ENCODE measurements at places on chromosomes 5 and 9.
A peak's percentile ranks its signal among the peaks of the same experiment; 100 is the strongest.

GRCh38 chr9:134212809-134213507, 48.6 kb upstream of the RNU6ATAC start:
- DNase-seq = no peak

GRCh38 chr5:16936989-16937438, 926 bp upstream of the MYO10 start:
- DNase-seq = no peak

GRCh38 chr9:76882686-76883085, 23.2 kb downstream of the PRUNE2 start:
- DNase-seq = no peak

DNA sequence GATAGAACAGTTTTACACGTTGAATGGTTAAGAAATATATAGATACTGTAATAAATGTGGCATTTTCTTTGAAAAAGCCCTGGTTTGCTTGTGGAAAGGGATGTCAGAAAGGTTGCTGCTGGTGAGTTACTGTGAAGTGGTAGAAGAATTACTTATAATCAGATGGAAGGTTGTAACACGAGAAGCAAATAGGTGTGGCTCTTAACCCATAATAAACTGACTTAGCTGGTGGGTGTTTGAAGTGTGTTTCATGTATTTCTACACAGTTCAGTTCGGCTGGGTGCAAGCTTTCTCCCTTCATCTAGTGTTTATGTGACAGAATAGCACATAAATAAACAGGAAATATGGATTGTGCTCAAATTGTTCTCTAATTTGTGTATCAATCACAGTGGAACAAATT, 5.5 kb downstream of the CNOT6 start:
- DNase-seq = no peak

- no peak for DNase-seq
These were observed 616.8 kb downstream of the TLE4 start for GRCh38 chr9:80188579-80188978.

- DNase-seq = no peak
These were observed 211.7 kb downstream of the ENC1 start for GRCh38 chr5:74428876-74429275.

- DNase-seq = no peak
These were observed 51.7 kb upstream of the LRRTM2 start for GRCh38 chr5:138926688-138927448.

DNA sequence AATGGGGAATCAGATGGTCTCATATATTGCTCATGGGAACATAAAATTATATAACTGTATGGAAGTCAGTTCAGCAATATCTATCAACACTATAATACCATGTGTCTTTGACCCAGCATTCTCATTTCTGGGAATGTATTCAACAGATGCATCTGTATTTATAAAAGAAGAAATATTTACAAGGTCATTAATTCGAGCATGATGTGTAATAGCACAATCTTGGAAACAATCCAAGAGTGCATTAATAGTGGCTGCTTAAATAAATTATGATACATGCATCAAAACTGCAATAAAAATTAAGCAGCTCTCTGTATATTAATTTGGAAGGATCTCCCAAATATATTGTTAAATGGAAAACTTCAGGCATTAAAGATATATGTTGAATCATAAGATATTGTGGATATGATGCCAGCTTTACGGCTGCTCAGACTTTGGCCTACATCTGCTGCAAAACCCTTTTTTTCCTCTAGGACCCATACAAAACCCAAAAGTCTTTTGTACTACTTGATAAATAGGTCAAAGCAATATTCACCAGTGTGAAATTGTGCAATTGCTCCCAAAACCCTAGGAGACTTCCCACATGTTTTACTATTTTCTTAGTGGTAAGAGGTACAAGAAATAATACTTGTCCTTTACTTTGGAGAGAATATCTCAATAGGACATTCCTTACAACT, 45.3 kb upstream of the ISOC1 start:
- no peak for DNase-seq

GRCh38 chr9:70830618-70831017, 290.8 kb downstream of the TRPM3 start:
- no peak for DNase-seq

- peak; percentile 75 for DNase-seq
These were observed 977 bp upstream of the PRDM12 start for GRCh38 chr9:130663258-130663976.

DNA sequence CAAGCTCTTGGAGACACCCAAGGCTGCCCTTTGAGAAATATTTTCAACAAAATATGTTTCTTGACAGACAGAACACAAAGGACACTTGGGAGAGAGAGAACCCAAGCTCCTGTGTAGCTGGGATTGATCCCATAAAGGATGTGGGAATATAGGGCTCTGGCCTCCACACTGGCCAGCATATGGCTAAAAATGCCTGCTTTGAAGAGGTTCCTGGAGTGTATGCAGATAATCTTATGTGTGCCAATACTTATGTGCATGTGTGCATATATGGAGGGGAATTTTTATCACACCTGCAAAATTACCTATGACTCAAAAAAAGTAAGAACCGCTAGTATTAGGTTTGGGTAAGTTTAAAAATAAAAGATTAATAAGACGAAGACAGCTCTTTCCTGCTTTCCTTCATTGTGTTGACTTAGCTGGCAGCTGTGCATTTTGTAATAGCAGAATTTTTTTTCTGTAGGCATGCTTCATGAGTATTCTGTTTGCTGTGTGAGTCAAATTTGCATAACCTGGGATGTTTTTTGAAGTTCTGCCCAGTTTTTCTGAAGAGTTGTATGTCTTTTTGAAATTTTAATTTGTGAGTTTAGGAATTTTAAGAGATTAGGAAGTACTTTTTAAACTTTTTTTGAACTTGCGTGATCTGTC, 42.6 kb downstream of the HACD4 start:
- no peak for DNase-seq

DNA sequence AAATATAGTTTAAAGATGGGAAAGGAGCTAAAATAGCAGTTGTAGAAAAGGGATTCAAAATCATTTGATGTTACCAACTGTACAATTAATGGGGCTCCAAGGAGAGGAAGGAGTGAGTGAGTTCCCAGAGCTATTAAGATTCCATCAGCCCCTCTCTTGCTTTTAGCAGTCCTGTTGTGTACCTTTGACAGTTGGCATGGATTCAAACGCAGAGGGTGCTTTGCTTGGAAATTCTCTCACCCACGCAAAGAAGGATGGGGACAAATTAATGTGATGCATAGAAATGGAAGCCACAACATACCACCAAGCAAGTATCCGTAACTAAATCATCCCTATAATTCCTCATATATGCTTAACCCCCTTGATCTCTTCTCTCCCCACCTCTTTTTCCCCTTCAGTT, 461.3 kb downstream of the EBF1 start:
- no peak for DNase-seq
